Activated naive CD4-positive, alpha-beta T cell (primary cell): ENCODE measurements at places on chromosomes 11 and 22.

- DNase-seq = no peak
Observed at GRCh38 chr22:50443801-50444625, 30.8 kb downstream of the SBF1 start.

- no peak for DNase-seq
Observed at GRCh38 chr11:65496304-65497140, 2.3 kb upstream of the MALAT1 start.

- DNase-seq = no peak
Observed at GRCh38 chr11:70824605-70825245, 426.4 kb downstream of the CTTN start.

GRCh38 chr11:59186130-59186594, 14.2 kb downstream of the DTX4 start:
- DNase-seq = peak; percentile 21

GRCh38 chr11:38510041-38510440, 1912.0 kb upstream of the RAG2 start:
- no peak for DNase-seq
